ENCODE measurements at places on chromosomes 7 and 10.

- H3K36me3 ChIP-seq, result peaks cover 55% of the 10 kb centered on the region
- H3K27me3 ChIP-seq, result no peaks in the 10 kb centered on the region
- no peak overlapping the region for H3K4me3 ChIP-seq
These were observed 78.7 kb downstream of the MYOF start for GRCh38 chr10:93403152-93404047.

DNA sequence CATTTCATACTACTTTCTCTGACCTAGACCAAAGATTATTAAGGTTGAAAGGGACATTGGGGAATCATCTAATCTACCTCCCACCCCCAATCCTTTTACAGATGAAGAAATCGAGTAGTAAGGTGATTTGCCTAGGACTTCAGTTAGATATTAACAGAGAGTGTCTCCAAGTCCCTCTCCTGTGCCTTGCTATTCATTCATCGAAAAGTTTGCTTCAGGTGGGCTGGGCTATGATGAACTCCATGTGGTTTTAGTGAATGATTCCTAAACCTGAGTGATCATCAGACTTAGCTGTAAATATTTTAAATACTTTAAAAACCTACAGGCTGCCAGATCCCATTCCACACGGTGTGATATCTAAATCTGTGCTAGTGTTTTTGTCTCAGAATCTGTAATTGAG is 259.4 kb upstream of the SORCS1 start:
- no peak for DNase-seq
- H3K36me3 ChIP-seq, result no peaks in the 10 kb centered on the region
- H3K4me1 ChIP-seq, result no peaks in the 10 kb centered on the region
- no peak overlapping the region for H3K4me3 ChIP-seq
- H3K27me3 ChIP-seq, result no peaks in the 10 kb centered on the region

DNA sequence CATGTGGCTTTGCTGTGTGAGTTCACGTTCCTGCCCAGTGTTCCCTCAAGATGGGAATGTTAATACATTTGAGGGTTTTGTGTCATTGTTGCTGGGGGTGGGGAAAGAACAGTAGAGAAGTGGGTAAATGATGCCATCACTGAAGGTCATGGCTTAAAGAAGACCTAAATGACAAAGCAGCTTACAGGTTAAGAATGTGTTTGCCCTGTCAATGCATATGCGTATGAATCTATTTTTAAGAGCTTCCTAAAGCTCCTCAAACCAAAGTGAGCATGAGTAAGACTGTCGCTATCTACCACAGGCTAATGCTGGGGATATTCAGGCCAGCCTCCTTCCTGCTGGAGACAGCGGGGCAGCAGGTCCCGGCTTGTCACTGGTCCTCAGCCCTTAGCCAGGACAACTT is 162.9 kb downstream of the CREB5 start:
- DNase-seq, result peak; percentile 54
- H3K27me3 ChIP-seq, result no peaks in the 10 kb centered on the region
- no peak overlapping the region for H3K4me3 ChIP-seq
- H3K4me1 ChIP-seq, result peaks cover 31% of the 10 kb centered on the region
- H3K36me3 ChIP-seq, result no peaks in the 10 kb centered on the region

DNA sequence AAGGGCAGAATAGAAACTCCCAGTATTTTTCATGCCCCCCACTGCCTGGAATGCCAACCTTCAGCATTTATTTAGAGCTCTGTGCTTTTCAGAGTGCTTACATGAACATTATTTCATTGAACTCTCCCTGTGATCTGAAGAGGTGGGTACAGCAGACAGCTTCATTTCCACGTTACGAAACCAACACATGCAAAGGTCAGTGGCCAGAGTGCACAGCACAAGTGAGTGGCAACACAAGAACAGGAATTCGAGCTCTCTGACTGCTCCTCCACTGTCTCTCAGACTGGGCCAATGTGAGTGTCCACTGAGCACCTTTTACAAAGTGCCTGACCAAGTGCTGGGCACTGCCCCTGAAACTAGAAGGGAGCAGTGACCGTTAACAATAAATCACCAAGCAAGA is 162.9 kb downstream of the GLI3 start:
- no peak overlapping the region for H3K4me3 ChIP-seq
- no peak for DNase-seq
- H3K4me1 ChIP-seq, result peaks cover 9% of the 10 kb centered on the region

- H3K27ac ChIP-seq, result no peak overlapping the region
- no peaks in the 10 kb centered on the region for H3K36me3 ChIP-seq
These were observed 25.6 kb upstream of the IL15RA start for GRCh38 chr10:6002809-6003510.

- H3K4me3 ChIP-seq, result no peak overlapping the region
- DNase-seq, result no peak
- H3K36me3 ChIP-seq, result no peaks in the 10 kb centered on the region
- no peaks in the 10 kb centered on the region for H3K27me3 ChIP-seq
- H3K27ac ChIP-seq, result no peak overlapping the region
These were observed 357.0 kb upstream of the MKI67 start for GRCh38 chr10:128483216-128483615.

GRCh38 chr7:114925434-114925833 is 3.5 kb downstream of the MDFIC start:
- no peak overlapping the region for H3K4me3 ChIP-seq
- no peaks in the 10 kb centered on the region for H3K27me3 ChIP-seq
- peaks cover 9% of the 10 kb centered on the region for H3K4me1 ChIP-seq
- no peak overlapping the region for H3K27ac ChIP-seq
- H3K36me3 ChIP-seq, result no peaks in the 10 kb centered on the region
- DNase-seq, result no peak

DNA sequence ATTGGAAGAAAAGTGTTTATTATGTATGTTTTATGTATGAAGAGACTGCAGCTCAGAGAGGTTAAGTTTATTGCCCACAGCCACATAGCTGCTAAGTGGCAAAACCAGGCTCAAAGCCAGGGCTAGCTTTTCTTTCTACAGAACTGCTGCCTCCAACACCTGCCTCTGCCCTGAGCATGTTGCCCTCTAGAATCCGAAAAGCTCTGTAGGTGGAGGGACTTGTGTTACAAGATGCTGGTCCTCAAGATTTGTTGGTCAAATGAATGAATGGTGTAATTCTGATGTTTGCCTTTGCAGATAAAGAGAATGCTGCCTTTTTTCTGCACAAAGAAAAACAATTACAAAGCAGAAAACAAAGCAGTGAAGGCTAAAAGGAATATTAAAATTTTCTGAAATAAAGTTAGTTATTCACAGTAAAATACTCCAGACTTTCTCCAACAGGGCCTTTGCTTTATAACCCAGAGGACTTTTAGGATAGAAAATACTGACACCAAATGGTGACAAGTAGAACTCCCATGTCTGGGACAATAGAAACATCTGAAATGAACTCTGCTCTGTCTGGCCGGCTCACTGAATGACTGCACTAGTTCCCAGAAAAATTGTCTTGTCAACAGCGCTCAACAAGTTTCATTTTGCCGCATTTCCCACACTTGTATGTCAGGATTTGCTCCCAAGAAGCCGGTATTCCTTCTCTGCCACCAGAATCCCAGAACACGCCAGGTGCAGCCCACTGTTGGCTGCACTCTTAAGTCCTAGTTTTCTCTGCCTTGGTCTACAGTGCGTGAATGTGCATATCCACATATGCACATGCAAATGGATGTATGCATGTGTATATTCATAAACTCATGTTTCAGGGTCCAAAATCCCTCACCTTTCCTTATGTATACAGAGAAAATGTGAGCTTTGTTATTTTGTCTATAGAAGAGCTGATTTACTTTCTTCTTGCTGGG is 11.0 kb upstream of the DNTT start:
- H3K36me3 ChIP-seq, result no peaks in the 10 kb centered on the region
- H3K27ac ChIP-seq, result no peak overlapping the region
- peaks cover 4% of the 10 kb centered on the region for H3K27me3 ChIP-seq
- peak; percentile 7 for DNase-seq
- no peak overlapping the region for H3K4me3 ChIP-seq
- H3K4me1 ChIP-seq, result no peaks in the 10 kb centered on the region

GRCh38 chr10:1467334-1468076 is 269.8 kb downstream of the ADARB2 start:
- H3K27me3 ChIP-seq, result no peaks in the 10 kb centered on the region
- no peaks in the 10 kb centered on the region for H3K4me1 ChIP-seq
- H3K27ac ChIP-seq, result no peak overlapping the region
- H3K4me3 ChIP-seq, result no peak overlapping the region

GRCh38 chr7:6443372-6443941 is 4.3 kb downstream of the DAGLB start:
- peak; percentile 94 for DNase-seq
- H3K4me1 ChIP-seq, result peaks cover 31% of the 10 kb centered on the region
- peaks cover 20% of the 10 kb centered on the region for H3K36me3 ChIP-seq
- no peaks in the 10 kb centered on the region for H3K27me3 ChIP-seq
- peak overlapping the region; percentile 95 for H3K27ac ChIP-seq
- no peak overlapping the region for H3K4me3 ChIP-seq

DNA sequence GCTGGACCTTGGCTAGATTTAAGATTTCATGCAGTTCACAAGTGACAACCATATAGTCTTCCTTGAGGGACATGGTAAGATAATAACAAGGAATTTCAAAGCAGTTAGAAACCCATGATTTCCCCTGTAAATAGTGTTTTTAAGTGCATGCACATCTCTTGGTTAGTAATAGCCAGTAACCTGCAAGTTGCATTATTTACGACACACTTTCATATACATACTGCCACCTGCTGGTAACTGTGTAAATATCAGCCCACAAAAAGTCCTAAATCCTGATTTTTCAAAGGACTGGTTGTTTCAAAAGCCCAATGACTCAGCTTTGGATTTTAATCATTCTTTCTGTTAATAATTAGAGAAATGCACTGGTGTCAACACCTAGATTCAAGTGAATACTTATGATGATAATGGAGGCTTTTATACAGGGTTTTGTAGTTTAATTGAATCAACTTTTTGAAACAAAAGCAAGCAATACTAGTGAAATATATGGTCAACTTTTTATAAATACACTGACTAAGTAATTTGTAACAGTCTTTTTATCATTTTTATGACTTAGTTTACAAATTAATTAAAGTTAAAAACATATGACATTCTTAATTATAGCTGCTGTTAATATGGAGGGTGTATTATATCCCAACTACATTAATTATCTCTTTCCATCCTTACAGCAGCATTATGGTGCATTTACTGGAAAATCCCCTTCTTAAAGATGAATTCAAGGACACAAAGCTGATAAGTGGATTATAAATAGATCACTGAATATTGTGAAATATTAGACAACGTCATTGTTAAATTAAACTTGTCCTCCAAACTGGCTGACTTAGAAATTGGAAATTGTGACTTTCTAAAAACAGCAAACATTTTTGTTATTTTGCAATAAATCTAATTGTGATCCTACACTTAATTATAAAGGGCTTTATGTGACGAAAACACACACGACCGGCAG is 367.7 kb upstream of the SEMA3D start:
- no peaks in the 10 kb centered on the region for H3K36me3 ChIP-seq
- no peaks in the 10 kb centered on the region for H3K27me3 ChIP-seq
- H3K4me1 ChIP-seq, result no peaks in the 10 kb centered on the region
- peak; percentile 67 for DNase-seq

DNA sequence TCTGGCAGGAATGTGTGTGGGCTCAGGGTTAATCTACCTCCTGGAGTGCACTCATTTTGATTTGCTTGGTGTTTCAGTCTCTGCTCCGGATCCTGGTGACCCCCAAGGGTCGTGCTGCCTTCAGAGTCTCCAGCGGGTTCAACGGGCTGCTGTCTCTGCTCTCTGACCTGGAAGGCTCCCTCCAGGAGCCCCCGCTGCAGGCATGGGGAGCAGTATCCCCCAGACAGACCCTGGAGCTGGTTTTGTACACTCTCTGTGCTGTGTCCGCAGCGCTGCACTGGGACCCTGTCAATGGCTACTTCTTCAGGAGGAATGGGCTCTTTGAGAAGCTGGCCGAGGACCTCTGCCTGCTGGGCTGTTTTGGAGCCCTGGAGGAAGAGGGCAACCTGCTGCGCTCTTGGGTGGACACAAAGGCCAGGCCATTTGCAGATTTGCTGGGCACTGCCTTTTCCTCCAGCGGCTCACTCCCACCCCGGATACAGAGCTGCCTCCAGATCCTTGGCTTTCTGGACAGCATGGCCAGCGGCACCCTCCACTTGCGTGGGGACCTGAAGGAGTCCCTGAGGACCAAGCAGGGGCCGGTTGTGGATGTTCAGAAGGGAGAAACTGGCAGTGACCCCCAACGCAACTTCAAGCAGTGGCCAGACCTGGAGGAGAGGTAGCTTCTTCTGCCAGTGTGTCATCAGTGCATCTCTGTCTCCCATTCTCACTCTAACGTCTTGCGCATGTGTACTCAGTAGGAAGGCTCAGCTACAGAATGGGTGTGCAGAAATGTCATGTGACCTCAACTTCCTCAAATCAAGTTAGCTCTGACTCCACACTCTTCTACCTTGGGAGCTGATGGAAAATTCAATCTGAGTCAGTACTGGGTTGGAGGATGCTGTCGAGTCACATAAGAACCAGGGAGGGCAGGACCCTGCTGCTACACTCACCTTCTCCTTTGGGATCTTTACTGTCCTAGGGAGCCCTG is 58.5 kb downstream of the WDFY4 start:
- H3K36me3 ChIP-seq, result no peaks in the 10 kb centered on the region
- no peaks in the 10 kb centered on the region for H3K4me1 ChIP-seq
- H3K27me3 ChIP-seq, result no peaks in the 10 kb centered on the region
- no peak overlapping the region for H3K27ac ChIP-seq

GRCh38 chr10:122279725-122280141 is 8.6 kb downstream of the BTBD16 start:
- DNase-seq, result peak; percentile 17
- no peak overlapping the region for H3K27ac ChIP-seq
- H3K4me1 ChIP-seq, result peaks cover 14% of the 10 kb centered on the region
- no peaks in the 10 kb centered on the region for H3K36me3 ChIP-seq

- DNase-seq, result peak; percentile 62
- no peaks in the 10 kb centered on the region for H3K36me3 ChIP-seq
- H3K4me1 ChIP-seq, result peaks cover 63% of the 10 kb centered on the region
These were observed 63.7 kb upstream of the STEAP1B start for GRCh38 chr7:22563621-22564241.

All from astrocyte (in vitro differentiated cells and primary cell).